ENCODE measurements at places on chromosomes 1 and 21. TPM values are rescaled to one million over a fixed set of nuclear protein-coding genes. Genes with fewer than 3 reads are reported as not detected.
A peak's percentile ranks its signal among the peaks of the same experiment; 100 is the strongest.

Gene OR2T5
- total RNA-seq = not detected

GRCh38 chr1:203176273-203177035, 828 bp upstream of the MYBPH start:
- no peaks in the 10 kb centered on the region for H3K27me3 ChIP-seq
- no peaks in the 10 kb centered on the region for H3K36me3 ChIP-seq
- H3K4me1 ChIP-seq = no peaks in the 10 kb centered on the region
- no peak overlapping the region for H3K4me3 ChIP-seq
- DNase-seq = peak; percentile 63

Gene SPATA21
- not detected for total RNA-seq

DNA sequence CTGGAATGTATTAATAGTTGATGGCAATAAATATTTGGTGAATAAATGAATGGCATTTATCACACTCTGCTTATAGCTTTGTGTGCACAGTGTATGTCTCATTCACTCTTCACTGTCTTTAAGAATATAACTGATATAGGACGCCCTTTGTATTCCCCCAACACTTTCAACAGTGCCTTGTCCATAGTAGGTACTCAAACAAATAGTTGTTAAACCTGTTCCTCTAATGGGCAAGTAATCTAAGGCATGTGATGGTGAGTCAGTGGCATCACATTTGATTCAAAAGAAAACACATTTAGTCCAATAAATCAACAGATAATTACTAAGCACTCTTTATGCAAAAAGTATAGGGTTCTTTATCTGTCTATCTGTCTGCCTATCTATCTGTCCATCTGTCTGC, 11.2 kb upstream of the RXRG start:
- no peaks in the 10 kb centered on the region for H3K36me3 ChIP-seq
- H3K4me3 ChIP-seq = no peak overlapping the region
- H3K27ac ChIP-seq = no peak overlapping the region
- no peaks in the 10 kb centered on the region for H3K27me3 ChIP-seq
- H3K4me1 ChIP-seq = no peaks in the 10 kb centered on the region
- no peak for DNase-seq

GRCh38 chr1:92961896-92962752, 862 bp upstream of the DIPK1A start:
- H3K36me3 ChIP-seq = no peaks in the 10 kb centered on the region
- peak overlapping the region; percentile 72 for H3K27ac ChIP-seq
- H3K4me1 ChIP-seq = peaks cover 2% of the 10 kb centered on the region
- DNase-seq = peak; percentile 76
- no peaks in the 10 kb centered on the region for H3K27me3 ChIP-seq
- H3K4me3 ChIP-seq = peak overlapping the region; percentile 97

GRCh38 chr1:173779936-173780335, 44.5 kb upstream of the DARS2 start:
- H3K4me3 ChIP-seq = no peak overlapping the region
- H3K36me3 ChIP-seq = no peaks in the 10 kb centered on the region
- H3K27me3 ChIP-seq = no peaks in the 10 kb centered on the region
- H3K27ac ChIP-seq = no peak overlapping the region
- no peaks in the 10 kb centered on the region for H3K4me1 ChIP-seq
- DNase-seq = no peak

DNA sequence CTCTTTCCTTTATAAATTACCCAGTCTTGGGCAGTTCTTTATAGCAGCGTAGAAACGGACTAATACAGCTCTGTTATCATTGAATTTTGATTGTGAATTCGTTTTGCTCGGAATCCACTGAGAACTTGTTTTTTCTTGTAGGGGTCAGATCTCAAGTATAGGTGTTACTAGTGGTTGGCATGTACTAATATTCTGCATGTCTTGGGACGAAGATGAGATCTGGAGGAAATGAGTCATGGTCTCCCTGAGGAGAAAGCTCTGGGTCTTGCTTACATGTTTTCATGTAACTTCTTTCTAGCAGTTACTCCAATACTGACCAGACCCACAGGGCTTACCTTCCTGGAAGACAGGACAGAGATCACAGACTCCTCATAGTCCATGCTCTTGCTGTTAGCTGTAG, 30.3 kb downstream of the ZSCAN20 start:
- no peaks in the 10 kb centered on the region for H3K4me1 ChIP-seq
- no peaks in the 10 kb centered on the region for H3K27me3 ChIP-seq
- no peak for DNase-seq
- H3K4me3 ChIP-seq = no peak overlapping the region

DNA sequence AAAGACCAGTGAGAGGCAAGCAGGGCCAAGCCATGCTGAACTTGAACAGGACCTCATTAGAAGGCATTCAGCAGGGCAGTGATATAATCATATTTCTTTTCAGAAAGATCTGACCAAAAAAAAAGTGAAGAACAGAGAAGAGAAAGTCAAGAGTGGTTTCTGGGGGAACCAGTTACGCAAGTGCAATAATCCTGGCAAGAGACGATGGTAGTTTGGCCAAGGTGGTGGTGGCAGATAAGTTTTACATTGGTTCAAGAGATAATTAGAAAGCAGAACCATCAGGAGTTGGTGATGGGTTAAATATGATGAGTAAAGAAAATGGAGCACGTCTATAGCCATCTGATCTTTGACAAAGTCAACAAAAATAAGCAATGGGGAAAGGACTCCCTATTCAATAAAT, 54.3 kb downstream of the ZSWIM5 start:
- no peaks in the 10 kb centered on the region for H3K27me3 ChIP-seq
- DNase-seq = no peak
- no peak overlapping the region for H3K27ac ChIP-seq
- H3K4me3 ChIP-seq = no peak overlapping the region

GRCh38 chr1:206766251-206766856, 4.2 kb upstream of the IL19 start:
- no peaks in the 10 kb centered on the region for H3K27me3 ChIP-seq
- no peak overlapping the region for H3K27ac ChIP-seq
- peak; percentile 84 for DNase-seq
- no peaks in the 10 kb centered on the region for H3K4me1 ChIP-seq
- H3K4me3 ChIP-seq = no peak overlapping the region

DNA sequence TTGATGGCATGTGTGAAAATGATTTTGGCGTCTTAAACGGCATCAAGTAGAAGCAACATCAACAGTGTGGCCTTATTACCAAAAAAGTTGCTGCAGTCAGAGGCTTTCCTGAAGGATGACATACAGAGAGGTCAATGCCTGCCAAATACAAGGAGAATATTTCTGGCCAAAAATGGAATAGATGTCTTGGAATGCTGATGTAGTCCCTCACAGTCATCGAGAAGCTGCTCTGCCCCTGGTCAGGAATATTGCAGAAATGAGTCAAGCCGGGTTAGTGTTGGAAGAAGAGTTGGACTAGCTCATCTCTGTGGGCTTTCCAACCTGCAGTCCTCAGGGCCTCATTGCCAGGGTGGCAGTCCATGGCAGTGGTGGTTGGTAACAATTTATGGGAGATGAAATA, 42.1 kb downstream of the NOS1AP start:
- H3K36me3 ChIP-seq = no peaks in the 10 kb centered on the region
- no peak overlapping the region for H3K4me3 ChIP-seq

- no peak overlapping the region for H3K4me3 ChIP-seq
- H3K4me1 ChIP-seq = no peaks in the 10 kb centered on the region
- DNase-seq = no peak
- no peaks in the 10 kb centered on the region for H3K36me3 ChIP-seq
- H3K27me3 ChIP-seq = no peaks in the 10 kb centered on the region
Observed at GRCh38 chr1:150429805-150430204, 57.4 kb upstream of the TARS2 start.

DNA sequence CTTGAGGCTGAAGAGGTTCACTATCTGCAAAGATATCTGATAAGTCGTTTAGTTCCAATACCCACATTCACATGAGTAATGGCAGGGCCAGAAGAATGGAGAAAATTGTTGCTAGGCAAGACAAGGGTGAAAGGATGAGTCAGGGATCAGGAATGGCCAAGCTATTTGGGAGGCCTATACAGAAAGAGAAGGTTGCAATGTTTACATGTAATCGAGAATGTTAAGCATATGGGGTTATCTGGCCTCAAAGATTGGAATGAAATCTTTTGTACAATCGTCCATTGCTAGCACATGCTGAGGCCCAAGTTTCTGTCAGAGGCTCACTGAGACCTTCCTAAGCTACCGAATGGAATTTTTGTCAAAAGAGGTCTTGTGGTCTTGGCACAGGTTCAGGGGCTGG, 299.9 kb upstream of the PLD5 start:
- H3K4me1 ChIP-seq = no peaks in the 10 kb centered on the region
- H3K27me3 ChIP-seq = no peaks in the 10 kb centered on the region
- H3K36me3 ChIP-seq = no peaks in the 10 kb centered on the region

Gene UBE2Q1
- total RNA-seq = 63.9 TPM

GRCh38 chr1:23178950-23179349, 10.3 kb upstream of the LUZP1 start:
- H3K27ac ChIP-seq = no peak overlapping the region
- DNase-seq = no peak
- H3K4me1 ChIP-seq = no peaks in the 10 kb centered on the region
- H3K4me3 ChIP-seq = no peak overlapping the region

- no peaks in the 10 kb centered on the region for H3K36me3 ChIP-seq
- no peak overlapping the region for H3K4me3 ChIP-seq
- H3K27ac ChIP-seq = no peak overlapping the region
Observed at GRCh38 chr1:98104289-98104688, 183.5 kb upstream of the DPYD start.

Measured in aorta (tissue), 5 donors.